T-helper 9 cell (primary cell): ENCODE measurements at places on chromosomes 7 and 10.

- no peak for DNase-seq
These were observed 2.3 kb downstream of the LLCFC1 start for GRCh38 chr7:142941541-142941940.

DNA sequence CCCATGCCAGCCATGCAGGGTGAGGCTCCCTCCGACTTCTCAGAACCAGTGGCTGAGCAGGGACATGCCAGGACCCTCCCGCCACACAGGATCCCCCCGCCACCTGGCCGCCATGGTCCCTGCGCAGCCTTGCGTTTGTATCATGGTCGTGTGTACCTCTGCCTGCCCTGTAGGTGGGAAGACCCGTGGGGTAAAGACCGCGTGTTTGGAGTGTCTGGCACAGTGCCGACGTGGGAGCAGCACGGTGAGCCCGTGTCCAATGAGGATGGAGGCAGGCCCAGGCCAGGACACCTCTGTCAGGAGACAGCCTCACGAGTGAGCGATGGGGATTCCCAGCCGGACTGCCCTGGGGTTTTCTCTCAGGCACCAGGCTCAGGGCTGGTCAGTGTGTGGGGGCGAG, 31.9 kb downstream of the NKX6-2 start:
- DNase-seq = no peak

GRCh38 chr7:129084801-129085551, 30.1 kb upstream of the TNPO3 start:
- DNase-seq = no peak

- DNase-seq = no peak
These were observed 158.2 kb downstream of the ST7 start for GRCh38 chr7:117111535-117111934.

GRCh38 chr10:83522881-83523386, 616.4 kb upstream of the GHITM start:
- no peak for DNase-seq

DNA sequence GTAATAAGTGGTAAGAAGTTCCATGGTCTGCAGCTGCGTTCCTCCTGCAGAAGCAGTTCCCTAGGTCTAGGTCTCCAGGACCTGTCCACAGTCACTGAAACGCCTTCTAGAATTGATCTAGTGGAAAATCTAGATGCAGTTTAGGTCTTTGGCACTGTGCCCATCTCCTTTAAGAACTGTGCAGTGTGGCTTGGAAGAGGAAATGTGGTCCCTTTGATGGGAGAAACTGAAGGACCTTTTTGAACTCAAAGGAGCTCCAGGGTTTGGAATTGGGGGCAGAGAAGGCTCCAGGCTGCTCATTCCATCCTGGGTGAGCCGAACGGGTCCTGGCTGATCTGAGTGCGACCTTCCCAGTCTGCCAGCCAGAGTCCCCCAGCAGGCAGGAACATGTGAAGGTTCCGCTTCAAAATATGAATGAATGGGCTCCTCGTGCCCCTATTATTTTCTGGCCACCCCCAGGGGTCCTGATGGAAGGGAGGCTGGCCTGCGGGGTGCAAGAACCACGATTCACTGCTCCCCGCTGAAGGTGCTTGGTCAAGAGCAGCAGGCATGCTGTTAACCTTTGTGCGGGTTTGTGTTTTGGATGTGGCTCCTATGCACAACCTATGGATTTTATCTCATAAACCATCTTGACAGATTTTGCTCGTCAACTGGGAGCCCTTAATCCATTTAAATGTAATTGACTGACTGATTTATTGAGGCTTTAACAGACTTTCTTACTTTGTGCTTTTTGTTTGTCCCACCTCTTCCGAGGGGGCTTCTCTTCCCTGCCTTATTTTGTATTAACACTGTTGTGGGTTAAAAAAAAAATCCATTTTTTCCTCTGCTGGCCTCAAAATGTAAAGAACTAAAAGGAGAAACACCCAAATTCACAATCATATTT, 36.7 kb downstream of the ZNF467 start:
- DNase-seq = no peak

DNA sequence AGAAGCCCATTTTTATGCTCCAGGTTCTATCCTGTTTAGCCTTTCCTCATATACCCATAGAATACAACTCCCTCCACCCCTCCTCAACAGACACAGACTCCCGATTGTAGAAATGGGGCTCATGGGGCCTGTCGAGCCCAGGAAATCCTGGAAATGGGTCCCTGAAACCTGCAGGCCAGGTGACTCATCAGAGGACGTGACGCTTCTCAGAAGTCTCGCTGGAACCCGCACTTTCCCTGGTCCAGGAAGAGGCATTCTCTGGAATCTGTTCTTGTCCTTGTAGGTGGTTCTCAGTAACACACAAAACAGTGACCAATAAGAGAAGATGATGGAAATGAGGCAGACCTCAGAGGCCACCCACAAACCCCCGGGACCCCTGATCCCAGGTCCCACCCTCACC, 244.8 kb upstream of the PPP2R2D start:
- no peak for DNase-seq

GRCh38 chr7:137753948-137754851, 92.6 kb downstream of the DGKI start:
- no peak for DNase-seq

- no peak for DNase-seq
These were observed 442.3 kb upstream of the ZMIZ1 start for GRCh38 chr10:78626471-78626870.

DNA sequence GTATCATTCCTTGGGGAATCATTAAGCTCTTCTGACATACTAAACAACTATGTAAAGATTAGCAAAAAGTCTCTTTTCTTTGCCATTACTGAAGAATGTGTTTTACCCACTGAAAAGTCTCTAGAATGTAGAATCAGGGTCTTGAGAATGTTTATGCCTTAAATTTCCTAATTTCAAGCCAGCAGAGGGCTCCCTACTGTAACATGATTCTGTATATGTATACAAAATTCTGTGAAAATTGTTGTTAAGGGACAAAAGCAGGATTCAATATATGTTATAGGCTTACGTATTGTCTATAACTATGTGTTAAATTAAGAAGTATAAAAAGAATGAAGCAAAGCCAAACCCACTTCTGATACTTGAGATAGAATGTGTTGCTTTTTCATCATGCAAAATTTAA, 296.9 kb upstream of the DGKB start:
- DNase-seq = no peak

DNA sequence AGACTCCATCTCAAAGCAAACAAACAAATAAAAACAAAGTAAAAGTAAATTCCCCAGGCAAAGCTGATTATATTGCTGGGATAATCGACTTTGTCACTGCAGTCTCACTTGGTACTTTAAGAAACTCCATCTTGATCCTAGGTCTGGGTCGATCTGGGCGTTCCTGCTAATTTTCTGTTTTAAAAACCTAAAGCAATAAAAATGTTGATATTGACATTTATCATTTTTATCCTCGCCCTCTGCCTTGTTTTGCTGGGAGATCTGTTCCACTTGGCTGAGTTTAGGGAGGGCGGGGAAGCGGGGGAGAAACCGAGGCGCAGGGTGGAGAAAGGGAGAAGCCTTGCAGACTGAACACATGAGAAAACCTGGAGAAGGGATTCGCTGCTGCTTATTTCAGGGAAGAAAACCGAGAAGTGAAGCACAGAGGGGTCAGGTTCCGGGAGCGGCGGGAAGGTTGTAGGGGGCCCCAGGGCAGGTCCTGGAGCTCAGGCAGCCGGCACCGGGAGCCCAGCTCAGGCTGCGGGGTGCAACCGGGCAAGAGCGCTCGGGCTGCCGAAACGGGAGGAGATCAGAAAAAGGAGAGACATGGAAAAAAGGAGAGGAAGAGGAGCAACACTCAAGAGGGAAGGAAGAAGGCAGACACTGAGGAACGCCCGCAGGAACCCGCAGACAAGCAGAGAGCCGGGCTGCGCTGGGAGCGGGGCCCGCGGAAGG, 27.3 kb upstream of the KMT2C start:
- DNase-seq = no peak
